ENCODE measurements at places on chromosomes 16 and 17.
A peak's percentile ranks its signal among the peaks of the same experiment; 100 is the strongest.

DNA sequence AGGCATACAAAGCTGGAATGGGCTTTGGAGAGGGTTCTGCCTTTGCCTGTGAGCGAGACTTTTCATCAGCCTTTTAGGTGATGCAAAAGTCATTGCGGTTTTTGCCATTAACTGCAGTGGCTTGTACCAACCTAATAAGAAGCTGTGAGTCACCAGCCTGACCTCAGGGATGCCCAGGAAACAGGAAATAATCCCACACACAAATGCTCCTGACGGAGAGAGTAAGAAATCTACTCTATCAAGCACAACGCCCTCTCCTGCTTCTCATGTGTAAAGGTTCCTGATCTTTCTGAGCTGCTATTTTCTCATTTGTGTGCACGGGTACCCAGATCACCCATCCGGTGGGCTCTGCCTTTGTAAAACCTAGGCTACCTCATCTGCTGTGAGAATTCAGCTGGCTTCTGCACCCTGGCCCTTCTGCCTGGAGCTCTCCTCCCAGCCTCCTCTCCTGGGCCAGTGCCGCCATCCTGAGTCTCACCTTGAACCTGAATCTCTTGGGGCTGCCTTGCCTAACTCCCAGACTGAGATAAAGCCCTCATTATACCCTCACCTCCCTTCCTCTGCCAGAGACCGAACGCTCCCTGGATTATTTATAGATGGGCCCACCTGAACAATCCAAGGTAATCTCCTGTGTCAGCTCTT lies 299.7 kb downstream of the C16orf95 start:
- no peak for DNase-seq

DNA sequence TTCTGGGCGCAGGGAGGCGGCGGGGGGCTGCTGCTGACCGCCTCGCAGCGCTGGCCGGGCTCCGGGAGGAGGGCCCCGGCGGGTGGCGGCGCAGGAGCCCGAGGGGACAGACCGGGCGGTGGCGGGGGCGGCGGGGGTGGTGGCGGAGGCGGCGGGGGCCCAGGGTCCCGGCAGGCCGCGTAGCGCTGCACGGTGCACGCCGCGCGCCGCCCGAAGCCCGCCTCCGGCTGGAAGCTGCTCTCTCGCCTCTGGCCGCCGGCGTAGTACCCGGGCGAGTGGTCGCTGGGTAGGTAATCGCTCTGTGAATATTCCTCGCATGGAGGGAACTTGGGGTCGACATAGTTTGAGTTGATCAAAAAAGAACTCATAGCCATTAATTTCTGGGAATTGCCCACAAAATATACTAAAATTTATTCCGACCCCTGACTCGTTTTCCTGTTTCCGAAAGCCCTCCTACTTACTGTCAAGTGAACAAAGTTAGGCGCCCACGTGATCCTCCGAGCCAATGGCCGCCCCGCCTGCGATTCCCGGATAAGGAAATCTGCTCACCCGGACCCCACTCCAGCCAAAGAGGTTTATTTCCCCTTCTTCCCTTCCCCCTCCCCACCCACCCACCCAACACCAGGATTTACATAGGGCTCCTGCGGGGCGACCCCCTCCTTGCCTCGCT lies at the start of gene HOXB4:
TSS of gene HOXB4 (minus strand) at position 405 of the 670 bp plus-strand sequence. CDS start at position 374, 31 bp downstream.
- DNase-seq, result no peak

DNA sequence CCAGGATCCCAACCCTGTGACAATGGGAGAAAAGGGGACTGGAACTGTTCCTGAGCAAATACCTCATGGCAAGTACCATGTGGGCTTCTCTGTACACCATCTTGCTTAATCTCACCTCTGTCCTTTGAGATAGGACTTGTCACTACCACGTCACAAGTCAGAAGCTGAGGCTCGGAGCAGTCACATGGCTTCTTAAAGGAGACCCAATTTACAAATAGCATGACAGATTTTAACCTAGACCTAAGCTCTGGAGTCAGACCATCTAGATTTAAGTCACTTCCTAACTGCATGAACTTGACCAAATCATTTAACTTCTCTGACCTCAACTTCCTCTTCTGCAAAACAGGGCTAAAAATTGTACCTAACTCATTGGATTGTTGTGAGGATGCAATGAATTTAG lies 36.0 kb upstream of the CCL1 start:
- DNase-seq, result peak; percentile 5

- DNase-seq, result no peak
Observed at GRCh38 chr17:51147650-51148049, 5.7 kb upstream of the NME1 start.

All from midbrain (tissue), 1 donor.